ENCODE measurements at places on chromosomes 12 and 14.

GRCh38 chr12:45125997-45126396, 75.1 kb upstream of the DBX2 start:
- DNase-seq, result no peak

GRCh38 chr12:96034621-96035282, 635 bp downstream of the LTA4H start:
- no peak for DNase-seq

DNA sequence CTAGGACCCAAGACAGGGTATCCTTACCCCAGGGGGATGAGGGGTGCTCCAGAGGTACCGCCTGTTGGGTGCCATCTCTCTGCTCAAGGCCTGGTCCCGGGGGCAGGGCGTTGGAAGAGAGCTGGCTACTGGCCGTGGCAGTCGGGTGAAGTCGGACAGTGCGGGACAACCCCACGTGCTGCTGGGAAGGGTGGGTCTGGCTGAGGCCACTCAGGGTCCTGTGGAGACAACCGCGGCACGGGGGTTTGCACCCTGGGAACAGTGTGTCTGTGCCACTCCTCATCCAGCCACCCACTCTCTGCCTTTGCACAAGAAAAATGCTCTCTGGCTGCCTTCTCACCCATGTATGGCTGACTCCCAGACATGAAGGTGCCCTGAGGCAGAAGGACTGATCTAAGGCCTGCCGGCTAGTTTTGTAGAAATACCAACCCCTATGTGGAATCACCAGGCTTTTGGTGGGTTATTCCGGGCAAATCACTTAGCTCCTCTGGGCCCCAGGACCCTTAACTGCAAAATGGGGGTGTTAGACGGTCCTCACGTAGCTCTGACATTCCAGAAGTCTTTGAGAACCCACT, 56.5 kb downstream of the LTBP2 start:
- no peak for DNase-seq

GRCh38 chr14:69741055-69741454, 25.9 kb upstream of the SRSF5 start:
- no peak for DNase-seq

- DNase-seq, result no peak
These were observed 39.0 kb upstream of the TC2N start for GRCh38 chr14:91906374-91906773.

DNA sequence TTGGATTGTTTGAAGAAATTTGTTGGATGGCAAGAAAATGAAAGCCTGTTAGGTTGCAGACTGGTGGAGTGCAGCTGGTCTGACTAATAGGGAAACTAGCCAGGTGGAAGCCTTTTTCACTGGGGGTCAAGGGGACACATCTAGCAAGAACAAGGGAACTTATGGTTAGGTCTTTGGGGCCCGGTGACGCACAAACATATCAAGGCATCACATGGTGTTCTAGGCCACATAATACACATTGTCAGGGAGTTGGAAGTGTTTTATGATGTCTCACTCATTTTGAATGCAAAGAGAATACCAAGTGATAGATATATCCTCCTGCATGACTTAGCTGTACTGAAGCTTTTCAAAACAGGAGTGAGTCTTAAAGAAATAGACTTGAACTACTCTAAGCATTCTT, 351.2 kb downstream of the KCNH5 start:
- no peak for DNase-seq

GRCh38 chr12:75945581-75945980, 86.0 kb downstream of the PHLDA1 start:
- no peak for DNase-seq

GRCh38 chr14:99579903-99580571, 24.0 kb downstream of the CCDC85C start:
- DNase-seq, result no peak

- no peak for DNase-seq
These were observed 46.9 kb downstream of the BEGAIN start for GRCh38 chr14:100540141-100540925.

DNA sequence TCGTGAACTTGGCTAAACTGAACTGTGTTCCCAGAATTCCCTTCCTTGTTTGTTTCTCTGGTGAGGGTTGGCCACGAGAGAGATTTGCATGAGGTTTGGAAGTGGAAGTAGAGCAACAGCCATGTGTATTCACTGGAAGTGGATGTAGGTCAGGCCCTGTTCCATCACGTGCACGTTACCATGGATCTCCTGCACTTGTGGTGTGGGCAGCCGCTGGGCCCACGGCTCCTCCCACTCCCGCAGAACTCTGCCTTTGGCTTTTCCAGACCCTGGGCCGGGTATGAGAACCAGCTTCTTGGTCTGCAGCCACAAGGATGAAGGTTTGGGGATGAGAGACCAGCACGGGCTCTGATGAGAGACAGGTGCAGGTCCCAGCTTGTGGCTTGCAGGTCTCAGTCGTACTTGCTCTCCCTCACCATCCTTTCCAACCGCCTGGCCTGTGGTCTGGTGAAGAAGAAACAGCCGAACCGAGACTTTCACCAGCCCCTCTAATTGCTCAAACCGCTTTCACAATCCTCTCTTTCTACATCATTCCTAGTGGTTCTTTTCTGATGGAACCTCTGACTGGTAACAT, 94.9 kb downstream of the DUSP16 start:
- DNase-seq, result no peak
